ENCODE measurements at places on chromosomes 4 and X.
A peak's percentile ranks its signal among the peaks of the same experiment; 100 is the strongest.

DNA sequence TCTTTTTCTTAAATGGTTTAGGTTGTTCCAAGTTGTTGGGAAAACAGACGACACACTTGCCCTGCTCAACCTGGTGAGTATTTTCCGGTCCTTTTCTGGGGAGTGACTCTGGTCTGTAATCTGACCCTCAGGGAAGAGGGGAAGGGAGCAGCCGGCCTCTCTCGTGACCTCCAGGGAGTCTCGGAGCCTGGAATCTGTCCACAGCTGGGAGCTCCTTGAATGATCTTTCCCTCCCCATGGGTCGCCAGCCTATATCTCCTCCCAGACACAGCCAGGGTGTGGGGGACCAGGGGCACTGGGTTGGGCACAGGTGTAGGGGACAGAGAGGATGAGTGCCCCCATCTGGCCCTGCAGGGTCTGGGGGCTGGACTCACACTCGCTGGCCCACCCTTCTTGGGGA, 18.9 kb downstream of the TMEM175 start:
- DNase-seq: no peak

GRCh38 chrX:81120936-81121371, 80.8 kb downstream of the HMGN5 start:
- peak; percentile 34 for DNase-seq

DNA sequence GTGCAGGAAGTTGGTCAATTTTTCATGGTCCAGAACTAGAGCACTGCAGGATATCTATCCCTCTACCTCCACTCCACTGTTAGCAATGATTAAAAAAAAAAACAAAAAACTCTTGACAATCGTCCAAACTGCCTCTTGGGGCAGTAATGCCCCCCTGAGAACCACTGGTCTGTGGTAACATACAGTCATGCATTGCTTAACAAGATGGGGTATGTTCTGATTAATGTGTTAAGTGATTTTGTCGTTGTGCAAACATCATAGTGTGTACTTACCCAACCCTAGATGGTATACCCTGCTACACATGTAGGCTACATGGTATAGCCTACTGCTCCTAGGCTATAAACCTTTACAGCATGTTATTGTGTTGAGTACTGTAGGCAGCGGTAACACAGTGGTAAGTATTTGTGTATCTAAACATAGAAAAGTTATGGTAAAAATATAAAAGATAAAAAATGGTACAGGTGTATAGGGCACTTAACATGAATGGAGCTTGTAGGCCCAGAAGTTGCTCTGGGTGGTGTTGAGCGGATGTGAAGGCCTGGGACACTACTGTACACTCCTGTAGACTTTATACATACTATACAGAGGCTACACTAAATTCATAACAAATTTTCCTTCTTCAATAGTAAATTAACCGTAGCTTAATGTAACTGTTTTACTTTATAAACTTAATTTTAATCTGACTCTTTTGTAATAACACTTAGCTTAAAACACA, 34.1 kb downstream of the ART3 start:
- DNase-seq: no peak

DNA sequence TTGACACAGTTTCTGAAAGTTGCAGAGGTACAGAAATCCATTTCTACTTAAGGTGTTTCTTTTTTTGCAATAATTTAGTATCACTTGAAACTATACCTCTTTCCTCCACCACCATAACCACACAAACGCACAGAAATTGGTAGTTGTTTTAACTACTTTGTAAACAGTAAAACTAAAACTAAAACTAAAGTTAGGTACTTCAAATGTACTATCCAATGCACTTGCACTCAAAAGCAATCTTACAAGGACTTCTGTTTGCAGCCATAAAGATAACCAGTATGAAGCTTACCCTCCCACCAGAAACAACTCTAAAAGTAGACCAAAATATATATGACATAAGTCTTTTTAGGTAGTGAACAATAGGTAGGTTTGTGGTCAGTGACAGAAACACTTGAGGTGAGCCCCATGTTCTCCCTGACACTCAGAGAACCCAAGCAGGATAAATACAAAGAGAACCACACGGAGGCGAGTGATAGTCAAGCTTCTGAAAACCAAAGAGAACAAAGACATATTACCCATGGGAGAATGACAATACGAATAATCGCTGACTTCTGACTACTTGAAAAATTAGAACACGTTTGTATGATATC, 72.2 kb upstream of the VBP1 start:
- DNase-seq: no peak

- DNase-seq: no peak
These were observed 102.5 kb downstream of the TSPAN5 start for GRCh38 chr4:98555798-98556445.

- no peak for DNase-seq
These were observed 14.8 kb downstream of the TCEAL8 start for GRCh38 chrX:103240155-103240554.

GRCh38 chr4:56129431-56129861, 180.7 kb downstream of the CEP135 start:
- no peak for DNase-seq

GRCh38 chr4:71533121-71533520, 194.3 kb downstream of the SLC4A4 start:
- no peak for DNase-seq

DNA sequence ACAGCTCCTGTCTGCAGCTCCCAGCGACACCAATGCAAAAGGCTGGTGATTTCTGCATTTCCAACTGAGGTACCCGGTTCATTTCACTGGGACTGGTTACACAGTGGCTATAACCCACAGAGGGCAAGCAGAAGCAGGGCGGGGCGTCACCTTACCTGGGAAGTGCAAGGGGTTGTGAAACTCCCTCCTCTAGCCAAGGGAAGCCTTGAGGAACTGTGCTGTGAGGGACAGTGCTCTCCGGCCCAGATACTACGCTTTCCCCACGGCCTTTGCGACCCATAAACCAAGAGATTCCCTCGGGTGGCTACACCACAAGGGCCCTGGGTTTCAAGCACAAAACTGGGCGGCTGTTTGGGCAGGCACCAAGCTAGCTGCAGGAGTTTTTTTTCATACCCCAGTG, 218.9 kb downstream of the PPP3CA start:
- DNase-seq: no peak

- no peak for DNase-seq
These were observed 67.0 kb downstream of the NHS start for GRCh38 chrX:17441965-17442364.

GRCh38 chrX:71095981-71096759, 519 bp downstream of the FOXO4 start:
- peak; percentile 84 for DNase-seq

DNA sequence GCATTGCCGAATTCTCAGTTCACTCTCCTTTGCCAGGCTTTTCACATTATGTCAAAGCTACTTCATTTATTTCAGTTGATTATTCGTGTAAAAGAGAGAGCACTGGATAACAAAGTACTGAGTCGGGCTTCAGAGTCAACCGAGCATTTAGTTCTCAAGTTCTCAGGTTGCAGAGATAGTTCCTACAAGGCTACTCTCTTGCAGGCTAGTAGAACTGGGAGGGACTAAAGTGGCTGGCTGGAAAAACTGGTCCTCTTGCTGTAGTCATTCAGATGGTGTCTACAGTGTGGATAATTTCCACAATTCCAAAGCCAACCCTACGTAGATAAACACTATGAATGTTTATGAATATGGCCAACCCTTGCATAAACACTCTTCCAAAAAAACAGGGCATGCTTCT, 4.6 kb upstream of the CCNG2 start:
- no peak for DNase-seq

DNA sequence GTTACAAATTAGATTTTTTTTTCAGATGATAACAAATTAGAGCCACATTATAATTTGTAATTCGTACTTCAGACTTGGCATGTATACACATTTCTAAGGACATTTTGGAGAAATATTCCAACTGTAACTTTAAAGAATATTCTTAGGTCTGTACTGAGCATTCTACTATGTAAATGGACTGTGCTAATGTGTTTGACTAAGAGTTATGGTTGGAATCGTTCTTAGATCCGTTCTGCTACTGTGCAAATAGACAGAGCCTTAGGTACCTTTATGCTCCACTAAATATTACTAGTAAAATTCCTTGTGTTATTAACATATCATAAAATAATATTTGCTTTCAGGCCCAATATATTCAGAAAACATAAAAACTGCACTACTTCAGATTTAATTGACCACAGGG, 1180.0 kb upstream of the TENM3 start:
- no peak for DNase-seq

- no peak for DNase-seq
These were observed 9.6 kb downstream of the PPP3CA start for GRCh38 chr4:101337688-101338087.

DNA sequence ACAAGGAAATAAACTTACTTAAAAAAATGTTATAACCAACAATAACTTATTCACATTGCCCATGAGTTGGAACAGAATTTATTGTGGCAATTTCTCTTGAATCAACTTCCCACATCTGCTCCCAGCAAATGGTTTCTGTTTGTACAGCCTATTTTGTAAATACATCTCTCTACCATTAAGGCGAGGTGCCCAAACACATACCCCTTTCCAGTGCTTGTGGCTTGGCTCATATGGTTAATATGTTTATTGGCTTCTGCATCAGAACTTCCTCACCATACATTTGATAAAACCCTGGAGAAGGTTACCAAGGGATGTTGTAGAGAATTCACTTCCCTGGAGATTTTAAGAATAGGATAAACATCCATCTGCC, 207.1 kb downstream of the SOWAHB start:
- DNase-seq: no peak

DNA sequence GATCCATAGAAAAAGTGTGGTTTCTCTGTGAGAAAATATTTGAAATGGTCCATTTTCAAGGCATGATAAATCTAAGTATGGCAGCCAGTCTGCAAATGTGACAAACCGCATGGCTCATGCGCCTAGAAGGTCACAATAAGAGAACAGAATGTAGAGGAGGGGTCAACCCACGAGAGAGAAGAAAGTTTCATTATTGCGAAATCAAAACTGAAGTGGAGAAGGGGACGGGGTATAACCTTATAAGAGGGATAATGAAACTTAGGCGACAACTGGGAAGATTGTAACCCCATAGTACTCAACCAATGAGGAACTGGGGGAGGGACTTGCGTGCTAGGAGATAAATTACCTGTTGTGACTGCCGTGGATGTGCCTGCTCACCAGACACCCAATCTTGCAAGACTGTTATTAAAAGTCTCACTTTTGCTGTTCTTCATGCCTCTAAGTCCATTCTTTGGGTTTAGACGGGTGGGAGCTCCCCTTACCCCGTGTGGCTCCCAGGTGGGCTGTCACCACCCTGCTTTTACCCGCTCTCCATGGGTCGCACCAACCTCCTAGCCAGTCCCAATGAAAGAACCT, 21.3 kb upstream of the ZCCHC4 start:
- DNase-seq: no peak

- no peak for DNase-seq
These were observed 410 bp downstream of the GNL3L start for GRCh38 chrX:54530357-54530900.

GRCh38 chr4:165700855-165701254, 172.2 kb upstream of the TLL1 start:
- DNase-seq: no peak

- DNase-seq: no peak
These were observed 217.2 kb upstream of the BOD1L1 start for GRCh38 chr4:13844740-13845139.

- no peak for DNase-seq
These were observed 53.0 kb upstream of the GABRA2 start for GRCh38 chr4:46442963-46443362.

GRCh38 chr4:6942238-6942800, 32.7 kb downstream of the TBC1D14 start:
- no peak for DNase-seq

DNA sequence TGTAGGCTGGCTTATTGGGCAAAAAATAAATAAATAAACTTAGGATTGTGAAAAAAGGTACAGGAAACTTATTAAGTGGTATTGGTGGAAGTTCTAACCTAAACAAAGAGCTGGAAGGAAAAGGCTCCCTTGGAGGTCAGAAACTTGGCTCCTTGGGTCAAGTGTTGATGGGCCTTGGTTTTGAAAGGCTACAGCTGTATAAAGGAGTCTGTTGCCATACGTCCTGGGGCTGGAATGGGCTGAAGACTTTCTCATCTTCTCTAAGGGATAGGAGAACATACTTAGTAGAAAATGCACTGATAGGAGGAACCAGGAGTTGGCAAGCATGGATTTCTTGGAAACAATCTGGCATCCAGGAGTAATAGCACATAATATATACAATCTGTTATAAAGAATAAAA, 56.6 kb downstream of the PDLIM5 start:
- DNase-seq: no peak

DNA sequence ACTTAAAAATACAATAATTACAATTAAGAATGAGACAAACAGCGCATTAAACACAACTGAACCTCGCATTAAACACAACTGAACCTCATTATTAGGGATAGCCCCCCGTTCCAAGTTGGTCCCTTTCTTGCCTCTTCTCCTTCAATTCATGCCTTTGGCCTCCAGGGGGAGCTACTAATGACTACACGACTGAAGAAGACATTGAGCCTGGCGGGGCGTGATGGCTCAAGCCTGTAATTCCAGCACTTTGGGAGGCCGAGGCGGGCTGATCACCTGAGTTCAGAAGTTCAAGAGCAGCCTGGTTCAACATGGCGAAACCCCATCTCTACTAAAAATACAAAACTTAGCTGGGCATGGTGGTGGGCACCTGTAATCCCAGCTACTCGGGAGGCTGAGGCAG, 56.4 kb upstream of the NWD2 start:
- no peak for DNase-seq

GRCh38 chr4:182192511-182193181, 50.6 kb upstream of the TENM3 start:
- DNase-seq: no peak

DNA sequence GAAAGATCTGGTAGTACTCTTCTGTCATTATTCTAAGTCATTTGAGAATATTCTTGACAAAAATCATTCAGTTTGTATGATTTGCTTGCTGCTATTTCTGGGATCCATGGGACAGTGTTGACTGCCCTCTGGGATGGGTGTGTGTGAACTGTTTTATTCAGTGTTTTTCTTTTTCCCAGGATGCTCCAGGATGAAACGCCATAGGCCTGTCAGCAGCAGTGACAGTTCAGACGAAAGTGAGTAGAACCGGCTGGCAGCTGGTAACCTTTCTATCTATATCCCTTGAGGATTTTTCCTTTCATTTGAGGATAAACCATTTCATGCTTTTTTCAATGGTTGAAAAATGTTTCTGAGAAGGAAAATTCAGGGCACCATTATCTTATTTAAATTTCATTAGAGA, 72.5 kb downstream of the JADE3 start:
- no peak for DNase-seq

DNA sequence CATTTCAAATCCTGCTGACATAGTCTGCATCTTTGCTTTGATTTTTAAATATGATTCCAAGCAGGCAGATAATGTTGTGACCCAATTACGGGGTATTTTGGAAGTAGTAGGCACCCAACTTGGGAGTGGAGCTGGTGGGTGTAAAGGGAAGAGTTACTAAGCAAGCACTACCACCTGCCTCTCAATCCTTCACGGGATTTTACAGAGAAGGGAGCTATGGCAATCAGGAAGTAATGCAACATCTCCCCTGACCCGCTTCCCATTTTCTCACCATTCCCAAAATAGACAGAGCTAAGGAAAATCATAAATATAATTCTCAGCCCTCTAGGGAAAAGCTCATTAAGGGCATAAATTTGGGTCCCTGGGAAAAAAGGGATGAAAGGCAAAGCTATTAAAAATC, 9.2 kb downstream of the APBB2 start:
- DNase-seq: no peak

GRCh38 chr4:114250439-114250891, 271.0 kb upstream of the ARSJ start:
- no peak for DNase-seq

- DNase-seq: no peak
These were observed 442.9 kb upstream of the RASGEF1B start for GRCh38 chr4:81914623-81915022.

Measured in tibial artery (tissue), 4 donors.